Activated T-helper 1 cell treated with anti-CD3 and anti-CD28 coated beads, Interleukin-12 subunit alpha, Interleukin-12 subunit beta, Interleukin-2, Interleukin-4 antibody, amounts not matched to agents 30 ng/mL and 10 ng/mL and 1 ng/mL, durations not matched to agents 14 hours and 24 hours and 36 hours (primary cell): ENCODE measurements at places on chromosomes 13 and 19. TPM values are rescaled to one million over a fixed set of nuclear protein-coding genes. Genes with fewer than 3 reads are reported as not detected.

The TMPRSS9 gene
- not detected in 2 replicates for total RNA-seq

DNA sequence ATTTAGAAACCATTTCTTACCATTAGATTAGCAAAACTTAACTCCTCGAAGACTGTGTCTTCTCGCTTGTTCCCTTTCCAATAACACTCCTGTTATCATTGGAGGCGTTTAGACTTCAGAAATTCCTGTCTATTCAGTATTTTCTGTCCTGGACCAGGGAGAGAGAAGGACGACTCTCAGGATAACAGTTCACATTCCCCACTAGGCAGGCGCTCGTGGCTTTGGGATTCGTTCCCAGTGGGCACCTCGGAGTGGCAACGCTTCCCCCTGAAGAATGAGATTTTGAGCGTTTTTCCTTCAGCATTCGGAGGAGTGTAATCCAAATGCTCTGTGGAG lies 429 bp upstream of the ZNF225 start:
- no peak for DNase-seq

The OR10H1 gene
- not detected in 2 replicates for total RNA-seq

DNA sequence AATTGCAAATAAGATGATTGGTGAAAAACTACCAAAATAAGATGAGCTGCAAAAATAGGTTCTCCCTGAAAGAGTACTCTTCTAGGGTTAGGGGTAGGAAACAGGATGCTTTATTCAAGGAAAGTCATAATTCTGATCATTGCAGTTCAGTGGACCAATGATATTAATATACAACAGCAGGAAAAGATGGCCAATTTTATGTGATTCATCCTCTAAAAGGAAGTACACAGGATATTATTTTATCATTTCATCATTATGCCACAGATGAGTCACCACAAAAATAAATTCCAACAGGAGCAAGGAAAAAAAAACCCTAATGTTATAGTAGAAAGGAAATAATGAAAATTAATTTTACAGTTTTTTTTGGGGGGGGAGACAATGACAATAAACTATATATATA lies 205.0 kb downstream of the NALCN start:
- DNase-seq, result no peak

DNA sequence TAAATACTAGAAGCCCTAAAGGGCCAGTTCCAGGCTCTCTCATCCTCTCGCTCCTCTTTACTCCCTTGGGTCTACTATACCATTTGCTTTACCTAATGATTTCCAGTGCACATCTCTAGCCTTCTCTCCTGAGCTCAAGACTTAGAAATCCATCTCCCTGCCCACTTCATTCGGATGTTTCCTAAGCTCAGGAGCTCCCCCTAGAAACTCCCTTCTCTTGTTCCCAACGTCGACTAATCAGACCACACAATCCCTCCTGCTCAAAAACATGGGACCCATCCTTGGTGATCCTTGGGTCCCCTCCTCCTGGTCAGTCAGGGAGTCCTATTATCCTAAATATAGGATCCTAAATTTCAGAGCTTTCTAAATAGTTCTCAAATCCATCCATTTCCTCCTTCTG lies 21.1 kb upstream of the STK24 start:
- DNase-seq, result no peak

DNA sequence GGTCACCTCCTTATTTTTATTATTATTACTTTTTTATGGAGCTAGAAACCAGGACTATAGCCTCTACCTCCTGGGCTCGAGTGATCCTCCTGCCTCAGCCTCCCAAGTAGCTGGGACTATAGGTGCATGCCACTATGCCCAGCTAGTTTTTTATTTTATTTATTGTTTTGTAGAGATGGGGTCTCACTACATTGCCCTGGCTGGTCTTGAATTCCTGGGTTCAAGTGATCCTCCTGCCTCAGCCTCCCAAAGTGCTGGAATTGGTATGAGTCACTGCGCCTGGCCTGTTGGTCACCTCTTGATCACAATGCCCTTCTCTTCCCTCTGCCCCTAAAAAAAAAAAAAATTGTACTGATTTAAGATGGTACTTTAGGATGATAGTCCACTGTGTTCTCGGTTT lies 20.4 kb downstream of the MRPS12 start:
- no peak for DNase-seq
